Stimulated activated naive CD8-positive, alpha-beta T cell treated with anti-CD3 and anti-CD28 coated beads, Interleukin-15, amount 100 ng/mL, for 72 hours (primary cell): ENCODE measurements at places on chromosomes 12 and 14.

- DNase-seq = no peak
Measured at GRCh38 chr12:124217508-124218242, 77.2 kb upstream of the RFLNA start.

- no peak for DNase-seq
Measured at GRCh38 chr12:65900912-65901672, 76.8 kb downstream of the HMGA2 start.

DNA sequence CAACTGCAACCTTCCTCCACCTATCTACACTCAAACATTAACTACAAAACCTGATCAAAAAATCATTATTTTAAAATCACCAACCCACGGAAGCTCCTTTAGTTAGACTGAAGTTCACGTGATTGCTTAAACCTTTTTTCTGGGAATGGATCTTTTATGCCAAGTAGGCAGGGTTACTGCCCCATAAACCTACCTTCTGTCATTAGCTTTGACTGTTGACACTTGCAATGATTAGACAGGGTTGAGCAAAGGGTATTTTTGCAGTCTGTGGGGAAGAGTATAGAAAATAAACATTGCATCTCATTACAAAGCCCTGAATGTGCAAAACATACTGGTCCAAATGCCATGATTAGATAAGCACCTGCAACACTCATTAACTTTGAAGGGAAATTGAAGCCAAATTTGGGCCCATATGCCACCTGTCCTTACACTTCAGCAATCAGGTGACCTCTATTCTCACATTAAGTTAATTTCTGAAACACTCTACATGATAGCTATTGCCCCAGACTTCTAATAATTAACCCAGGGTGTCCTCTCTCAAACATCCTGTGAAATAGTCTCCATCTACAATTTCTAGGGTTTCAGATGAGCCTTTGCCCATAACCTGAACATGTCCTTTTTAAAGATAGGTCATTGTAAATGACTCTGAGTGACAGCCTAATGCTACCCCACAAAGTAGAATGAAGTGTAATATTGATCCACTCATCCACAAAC, 156.0 kb upstream of the PLEKHG7 start:
- no peak for DNase-seq

GRCh38 chr14:68894123-68894522, 85.0 kb downstream of the ACTN1 start:
- no peak for DNase-seq

- DNase-seq = no peak
Measured at GRCh38 chr12:51320695-51321320, 3.2 kb downstream of the BIN2 start.

GRCh38 chr12:121934309-121934664, 15.9 kb downstream of the CFAP251 start:
- no peak for DNase-seq

DNA sequence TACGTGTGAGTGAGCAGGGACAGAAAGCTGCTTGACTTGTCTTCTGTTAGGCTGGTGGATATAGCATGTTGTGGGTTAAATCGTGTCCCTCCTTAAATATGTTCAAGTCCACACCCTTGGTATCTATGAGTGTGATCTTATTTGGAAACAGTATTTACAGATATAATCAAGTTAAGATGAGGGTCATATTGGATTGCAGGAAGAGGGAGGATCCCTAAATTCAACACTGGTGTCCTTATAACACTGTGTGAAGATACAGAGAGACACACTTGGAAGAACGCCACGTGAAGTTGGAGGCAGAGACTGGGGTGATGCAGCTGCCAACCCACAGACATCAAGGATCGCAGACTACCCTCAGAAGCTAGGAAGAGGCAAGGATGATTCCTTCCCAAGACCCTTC, 275.2 kb upstream of the SSTR1 start:
- DNase-seq = no peak

DNA sequence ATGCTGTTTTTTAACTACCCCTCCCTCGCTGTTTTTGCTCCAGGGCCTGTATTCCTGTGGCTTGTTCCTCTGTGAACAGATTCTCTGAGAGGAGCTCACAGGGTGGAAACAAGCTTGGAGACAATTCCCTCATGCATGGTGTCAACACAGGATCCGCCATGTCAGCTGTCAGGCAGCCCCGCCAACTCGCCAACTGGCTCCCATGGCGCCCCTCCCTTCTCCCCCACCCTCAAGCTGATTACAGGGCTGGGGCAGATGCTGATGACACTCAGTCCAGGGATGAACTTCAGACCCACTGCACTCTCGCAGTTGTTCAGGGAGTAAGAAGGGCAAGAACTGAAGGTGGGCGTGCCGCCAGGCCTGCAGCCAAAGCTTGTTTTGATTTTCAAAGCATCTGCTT, 229.9 kb downstream of the NTF3 start:
- no peak for DNase-seq

DNA sequence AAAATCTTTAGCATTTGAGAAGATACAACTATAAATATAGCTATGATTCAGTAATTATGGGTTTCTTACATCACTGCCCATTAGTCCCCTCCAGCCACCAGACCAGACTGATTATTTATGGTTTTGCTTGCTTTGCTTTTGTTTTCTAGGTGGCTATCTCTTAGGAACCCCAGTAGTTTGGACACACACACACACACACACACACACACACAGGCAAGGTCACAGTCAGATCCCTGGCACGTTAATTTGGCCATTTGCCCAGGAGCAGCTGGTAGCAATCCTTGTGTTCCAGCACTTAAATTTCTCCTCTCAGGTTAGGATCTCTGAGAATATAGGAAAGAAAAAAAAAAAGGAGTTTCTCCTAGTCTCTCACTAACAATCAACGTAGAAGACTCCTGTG, 90.2 kb upstream of the RESF1 start:
- no peak for DNase-seq

GRCh38 chr12:28489246-28489645, 299.0 kb downstream of the CCDC91 start:
- DNase-seq = no peak

- no peak for DNase-seq
Measured at GRCh38 chr14:73794146-73794545, 57.5 kb upstream of the PTGR2 start.

GRCh38 chr14:60944204-60944603, 36.7 kb downstream of the TRMT5 start:
- no peak for DNase-seq

DNA sequence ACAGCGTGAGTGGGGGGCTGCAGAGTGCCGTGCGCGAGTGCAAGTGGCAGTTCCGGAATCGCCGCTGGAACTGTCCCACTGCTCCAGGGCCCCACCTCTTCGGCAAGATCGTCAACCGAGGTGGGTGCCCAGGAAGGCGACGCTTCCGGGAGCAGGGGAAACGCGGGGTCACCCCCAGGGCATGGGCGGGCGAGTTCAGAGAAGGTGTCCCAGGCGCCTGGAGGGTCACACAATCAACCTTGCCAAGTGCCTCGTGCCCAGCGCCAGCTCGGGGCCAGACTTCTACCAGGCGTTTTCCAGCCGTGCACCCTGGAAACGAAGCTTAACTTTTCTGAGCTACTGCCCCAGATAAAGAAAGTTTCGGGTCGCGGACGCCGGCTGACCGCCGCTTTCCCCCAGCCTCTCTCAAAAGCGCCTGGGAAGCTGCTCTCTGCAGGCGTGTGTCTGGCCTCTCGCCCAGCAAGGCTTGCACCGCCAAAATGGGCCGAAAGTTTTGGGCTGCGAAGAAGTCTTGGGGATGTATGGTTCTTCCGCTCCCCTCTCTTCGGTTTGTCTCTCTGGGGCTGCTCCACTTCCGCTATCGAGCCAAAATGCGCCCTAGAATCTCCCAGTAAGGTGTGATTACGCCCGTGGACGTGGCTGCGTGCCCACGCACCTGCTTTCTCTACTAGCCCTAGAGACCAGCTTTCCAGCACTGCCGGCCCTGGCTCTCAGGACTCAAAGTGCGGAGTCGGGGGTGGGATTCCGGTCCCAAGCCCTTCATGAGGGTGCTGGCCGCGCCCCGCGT, 1.7 kb downstream of the WNT1 start:
- no peak for DNase-seq

- no peak for DNase-seq
Measured at GRCh38 chr12:100473050-100473715, 483 bp upstream of the NR1H4 start.

GRCh38 chr12:46547421-46548354, 175.1 kb upstream of the SLC38A2 start:
- DNase-seq = no peak
